ENCODE measurements at places on chromosomes 1 and 21.
A peak's percentile ranks its signal among the peaks of the same experiment; 100 is the strongest.

- no peaks in the 10 kb centered on the region for H3K27me3 ChIP-seq
- H3K27ac ChIP-seq = no peak overlapping the region
- H3K4me1 ChIP-seq = no peaks in the 10 kb centered on the region
- no peaks in the 10 kb centered on the region for H3K36me3 ChIP-seq
- no peak overlapping the region for H3K4me3 ChIP-seq
Measured at GRCh38 chr1:237091691-237092090, 49.7 kb downstream of the RYR2 start.

GRCh38 chr1:42784946-42785693 lies at the start of gene TMEM269:
TSS of gene TMEM269 (plus strand) at chr1:42784991. CDS start at chr1:42789894, 4,903 bp downstream.
- no peaks in the 10 kb centered on the region for H3K4me1 ChIP-seq
- no peak within 1 kb of the TSS for H3K27ac ChIP-seq
- peak within 1 kb of the TSS; percentile 47 for H3K4me3 ChIP-seq
- DNase-seq = peak; percentile 23
- H3K27me3 ChIP-seq = no peaks in the 10 kb centered on the region
- H3K36me3 ChIP-seq = no peaks in the 10 kb centered on the region

- no peaks in the 10 kb centered on the region for H3K4me1 ChIP-seq
- no peaks in the 10 kb centered on the region for H3K27me3 ChIP-seq
- H3K4me3 ChIP-seq = no peak overlapping the region
- no peaks in the 10 kb centered on the region for H3K36me3 ChIP-seq
- no peak for DNase-seq
Measured at GRCh38 chr1:175918364-175918801, 175.0 kb upstream of the TNR start.

GRCh38 chr1:218401998-218402785 lies 57.1 kb downstream of the TGFB2 start:
- peak; percentile 70 for DNase-seq
- no peak overlapping the region for H3K4me3 ChIP-seq
- H3K27me3 ChIP-seq = no peaks in the 10 kb centered on the region
- no peaks in the 10 kb centered on the region for H3K4me1 ChIP-seq
- peak overlapping the region; percentile 29 for H3K27ac ChIP-seq
- no peaks in the 10 kb centered on the region for H3K36me3 ChIP-seq

DNA sequence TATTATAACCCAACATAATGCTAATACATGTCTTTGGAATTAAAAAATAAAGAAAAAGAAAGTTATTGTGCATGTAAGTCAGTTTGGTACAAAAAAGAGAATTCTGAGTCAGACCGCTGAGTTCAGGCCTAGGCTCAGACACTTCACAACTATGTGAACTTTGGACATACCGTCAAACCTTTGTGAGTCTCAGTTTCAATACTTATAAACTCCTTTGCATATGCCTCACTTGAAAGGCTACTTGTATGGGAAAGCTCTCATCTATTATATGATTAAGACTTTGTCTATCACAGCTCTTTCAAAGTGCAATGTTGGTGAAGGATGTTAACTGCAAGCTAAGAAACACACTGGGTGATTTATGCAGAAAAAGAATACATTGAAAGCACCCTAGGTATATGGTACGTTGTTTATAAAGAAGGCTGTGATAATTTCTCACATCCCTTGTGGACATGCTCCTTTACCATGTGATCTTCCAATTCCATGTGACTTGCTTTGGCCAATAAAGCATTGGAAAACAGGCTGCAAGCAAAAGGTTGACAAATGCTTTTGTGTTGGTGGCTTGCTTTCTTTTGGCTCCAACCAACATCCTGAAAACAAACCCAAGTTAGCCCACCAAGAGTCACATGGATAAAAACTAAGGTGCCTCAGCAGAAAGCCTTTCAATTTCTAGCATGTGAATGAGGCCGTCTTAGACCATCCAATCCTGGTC lies 49.6 kb downstream of the INTS7 start:
- no peaks in the 10 kb centered on the region for H3K27me3 ChIP-seq
- no peak for DNase-seq
- H3K27ac ChIP-seq = no peak overlapping the region
- H3K36me3 ChIP-seq = peaks cover 2% of the 10 kb centered on the region

GRCh38 chr1:198253668-198254067 lies 96.9 kb downstream of the NEK7 start:
- no peaks in the 10 kb centered on the region for H3K36me3 ChIP-seq
- peaks cover 4% of the 10 kb centered on the region for H3K4me1 ChIP-seq
- H3K27ac ChIP-seq = no peak overlapping the region
- H3K4me3 ChIP-seq = no peak overlapping the region
- no peaks in the 10 kb centered on the region for H3K27me3 ChIP-seq

DNA sequence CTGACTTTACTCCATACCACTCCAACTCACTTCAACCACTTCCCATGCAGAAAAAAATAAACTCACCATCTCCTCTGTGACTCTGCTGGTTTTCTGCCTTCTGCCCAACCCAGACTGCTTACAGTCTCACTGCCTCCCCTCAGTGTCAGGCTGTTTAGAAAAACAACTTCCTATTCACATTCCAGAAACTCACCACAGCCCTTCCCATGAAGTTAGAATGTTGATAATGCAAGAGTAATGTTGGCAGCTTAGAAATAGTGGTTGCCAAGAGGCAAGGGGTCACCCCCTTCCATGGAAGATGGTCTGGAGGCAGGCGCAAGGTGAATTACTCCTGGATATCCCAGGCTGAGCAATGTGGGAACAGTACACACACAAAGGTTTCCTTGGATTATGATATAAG lies at the start of gene SELP:
Gene SELP (minus strand): TSS at position 119 of the 400 bp plus-strand sequence. CDS start 50 bp downstream, at position 69.
- H3K4me3 ChIP-seq = no peak within 1 kb of the TSS
- H3K27me3 ChIP-seq = no peaks in the 10 kb centered on the region
- H3K4me1 ChIP-seq = no peaks in the 10 kb centered on the region
- no peak within 1 kb of the TSS for H3K27ac ChIP-seq
- H3K36me3 ChIP-seq = no peaks in the 10 kb centered on the region

DNA sequence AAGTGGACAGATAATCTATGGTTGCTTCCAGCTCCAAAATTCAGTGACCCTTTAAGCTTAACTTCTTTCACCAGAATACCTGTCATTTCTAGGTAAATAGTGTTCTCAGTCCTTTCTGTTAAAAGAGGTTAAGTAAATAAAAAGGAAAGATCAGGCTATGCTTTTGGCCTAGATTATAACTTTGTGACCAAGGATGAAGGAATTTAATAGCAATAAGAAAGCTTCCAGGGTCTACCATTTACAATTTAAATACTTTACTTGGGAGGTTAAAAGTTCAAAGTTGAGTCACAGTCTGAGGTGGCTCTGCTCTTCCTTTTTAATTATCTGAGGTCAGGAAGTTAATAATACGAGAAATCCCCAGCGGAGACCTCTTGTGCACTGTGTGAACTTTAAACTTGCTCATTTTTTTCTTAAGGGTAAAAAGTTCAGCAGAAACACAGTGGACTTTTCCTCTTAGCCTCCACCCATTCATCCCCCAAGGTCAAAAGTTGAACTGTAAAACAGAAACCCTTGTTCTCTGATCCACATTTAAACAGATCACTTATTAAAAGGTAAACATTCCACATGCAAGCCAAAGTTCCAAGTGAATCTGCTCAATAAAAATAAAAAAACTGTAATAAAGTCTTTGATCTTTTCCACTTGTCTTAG lies 187.1 kb downstream of the NRIP1 start:
- H3K4me3 ChIP-seq = no peak overlapping the region
- H3K36me3 ChIP-seq = no peaks in the 10 kb centered on the region
- H3K4me1 ChIP-seq = no peaks in the 10 kb centered on the region
- peak; percentile 47 for DNase-seq

GRCh38 chr1:99691175-99691574 lies 45.3 kb downstream of the PALMD start:
- no peak for DNase-seq
- no peaks in the 10 kb centered on the region for H3K27me3 ChIP-seq
- H3K27ac ChIP-seq = no peak overlapping the region
- H3K4me1 ChIP-seq = no peaks in the 10 kb centered on the region

DNA sequence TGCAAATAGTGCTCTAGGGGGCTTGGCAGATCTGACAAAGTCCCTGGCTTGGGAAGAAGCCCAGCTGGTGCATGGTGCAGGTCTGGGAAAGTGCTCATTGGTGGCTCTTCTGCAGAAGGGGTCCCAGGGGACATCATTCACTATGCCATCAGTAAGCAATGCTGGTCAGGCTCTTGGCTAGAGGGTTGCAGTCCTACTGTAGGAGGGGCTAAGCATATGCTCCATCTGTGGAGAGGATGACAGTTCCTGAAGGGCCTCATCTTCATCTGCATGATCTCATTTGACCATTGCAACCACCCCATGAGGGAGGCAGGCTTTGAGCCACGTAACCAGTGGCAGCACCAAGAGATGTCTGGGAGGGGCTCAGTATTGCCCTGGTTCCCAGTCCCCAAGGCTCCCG lies 31.5 kb upstream of the VASH2 start:
- no peaks in the 10 kb centered on the region for H3K4me1 ChIP-seq
- H3K27ac ChIP-seq = no peak overlapping the region
- H3K27me3 ChIP-seq = peaks cover 14% of the 10 kb centered on the region
- H3K4me3 ChIP-seq = no peak overlapping the region

- no peak overlapping the region for H3K27ac ChIP-seq
- no peak for DNase-seq
- no peak overlapping the region for H3K4me3 ChIP-seq
- peaks cover 11% of the 10 kb centered on the region for H3K4me1 ChIP-seq
- no peaks in the 10 kb centered on the region for H3K27me3 ChIP-seq
Measured at GRCh38 chr1:41430582-41430981, 53.9 kb downstream of the EDN2 start.

GRCh38 chr1:22127731-22128130 lies 15.2 kb downstream of the WNT4 start:
- no peak overlapping the region for H3K4me3 ChIP-seq
- H3K27ac ChIP-seq = no peak overlapping the region
- no peak for DNase-seq
- peaks cover 8% of the 10 kb centered on the region for H3K4me1 ChIP-seq
- H3K27me3 ChIP-seq = no peaks in the 10 kb centered on the region

DNA sequence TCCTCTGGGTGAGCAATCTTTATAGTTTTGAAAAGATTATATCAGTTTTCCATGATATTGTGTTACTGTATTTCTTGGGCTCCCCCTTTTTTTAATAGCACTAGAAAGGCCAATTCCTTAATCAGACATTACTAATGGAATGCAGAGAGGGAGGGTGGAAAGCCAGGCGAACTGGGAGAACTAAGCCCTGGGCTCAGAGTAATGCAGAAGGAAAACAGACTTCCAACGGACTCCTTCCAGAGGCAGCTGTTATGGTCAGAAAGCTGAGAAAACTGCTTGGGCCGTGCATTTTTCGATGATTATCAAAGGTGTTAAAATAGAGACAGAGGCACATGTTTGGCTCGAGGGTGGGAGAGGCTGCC lies 206.3 kb downstream of the FOXD2 start:
- no peak overlapping the region for H3K27ac ChIP-seq
- H3K36me3 ChIP-seq = no peaks in the 10 kb centered on the region
- peaks cover 2% of the 10 kb centered on the region for H3K27me3 ChIP-seq
- no peak overlapping the region for H3K4me3 ChIP-seq
- DNase-seq = peak; percentile 27

GRCh38 chr1:86499987-86500593 lies 31.4 kb downstream of the CLCA1 start:
- H3K27ac ChIP-seq = no peak overlapping the region
- peak; percentile 48 for DNase-seq
- no peaks in the 10 kb centered on the region for H3K36me3 ChIP-seq
- H3K4me1 ChIP-seq = no peaks in the 10 kb centered on the region
- H3K27me3 ChIP-seq = peaks cover 2% of the 10 kb centered on the region

DNA sequence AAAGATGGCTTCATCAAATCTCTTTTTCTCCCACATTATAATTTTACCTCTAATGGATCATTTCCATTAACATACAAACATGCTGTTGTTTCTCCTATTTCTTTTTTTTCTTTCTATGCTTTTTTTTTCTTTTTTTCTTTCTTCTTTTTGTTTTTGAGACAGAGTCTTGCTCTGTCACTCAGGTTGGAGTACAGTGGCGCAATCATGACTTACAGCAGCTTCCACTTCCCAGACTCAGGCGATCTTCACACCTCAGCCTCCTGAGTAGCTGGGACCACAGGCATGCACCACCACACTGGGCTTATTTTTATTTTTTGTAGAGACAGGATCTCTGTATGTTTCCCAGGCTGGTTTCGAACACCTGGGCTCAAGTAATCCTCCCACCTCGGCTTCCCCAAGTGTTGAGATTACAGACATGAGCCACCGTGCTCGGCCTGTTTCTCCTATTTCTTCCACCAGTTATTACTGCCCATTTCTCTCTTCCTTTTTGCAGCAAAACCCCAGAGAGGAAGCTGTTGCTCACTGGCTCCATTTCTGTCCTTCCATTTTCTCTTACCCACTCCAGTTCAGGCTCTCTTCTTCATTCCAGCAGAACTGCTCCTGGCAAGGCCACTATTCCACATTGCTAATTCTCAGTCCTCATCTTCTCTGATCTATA lies 32.1 kb upstream of the OPRD1 start:
- H3K36me3 ChIP-seq = no peaks in the 10 kb centered on the region
- no peak overlapping the region for H3K27ac ChIP-seq
- H3K4me3 ChIP-seq = no peak overlapping the region
- H3K4me1 ChIP-seq = no peaks in the 10 kb centered on the region

DNA sequence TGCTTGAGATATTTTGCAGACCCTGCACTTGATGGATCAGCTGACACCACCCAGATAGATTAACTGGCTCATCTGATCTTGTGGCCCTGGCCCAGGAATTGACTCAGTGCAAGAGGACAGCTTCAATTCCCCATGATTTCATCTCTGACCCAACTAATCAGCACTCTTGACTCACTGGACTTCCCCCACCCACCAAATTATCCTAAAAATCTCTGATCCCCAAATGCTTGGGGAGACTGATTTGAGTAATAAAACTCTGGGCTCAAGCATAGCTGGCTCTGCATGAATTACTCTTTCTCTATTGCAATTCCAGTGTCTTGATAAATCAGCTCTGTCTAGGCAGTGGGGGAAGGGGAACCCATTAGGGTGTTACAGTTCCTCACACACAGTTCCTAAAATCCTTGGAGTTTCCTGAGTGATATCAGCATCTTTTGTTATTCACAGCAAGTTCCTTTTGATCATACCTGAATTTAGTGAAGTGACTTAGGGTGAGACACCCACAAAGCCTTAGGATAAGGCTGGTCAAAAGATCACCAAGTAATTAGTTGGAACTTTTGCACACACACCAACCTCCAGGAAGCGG lies 104.2 kb downstream of the COP1 start:
- no peaks in the 10 kb centered on the region for H3K4me1 ChIP-seq
- no peak overlapping the region for H3K27ac ChIP-seq
- peaks cover 4% of the 10 kb centered on the region for H3K36me3 ChIP-seq
- H3K4me3 ChIP-seq = no peak overlapping the region

GRCh38 chr1:185420588-185421081 lies 103.6 kb upstream of the IVNS1ABP start:
- DNase-seq = no peak
- peaks cover 4% of the 10 kb centered on the region for H3K27me3 ChIP-seq
- H3K4me3 ChIP-seq = no peak overlapping the region
- no peaks in the 10 kb centered on the region for H3K36me3 ChIP-seq
- no peak overlapping the region for H3K27ac ChIP-seq
- H3K4me1 ChIP-seq = no peaks in the 10 kb centered on the region

DNA sequence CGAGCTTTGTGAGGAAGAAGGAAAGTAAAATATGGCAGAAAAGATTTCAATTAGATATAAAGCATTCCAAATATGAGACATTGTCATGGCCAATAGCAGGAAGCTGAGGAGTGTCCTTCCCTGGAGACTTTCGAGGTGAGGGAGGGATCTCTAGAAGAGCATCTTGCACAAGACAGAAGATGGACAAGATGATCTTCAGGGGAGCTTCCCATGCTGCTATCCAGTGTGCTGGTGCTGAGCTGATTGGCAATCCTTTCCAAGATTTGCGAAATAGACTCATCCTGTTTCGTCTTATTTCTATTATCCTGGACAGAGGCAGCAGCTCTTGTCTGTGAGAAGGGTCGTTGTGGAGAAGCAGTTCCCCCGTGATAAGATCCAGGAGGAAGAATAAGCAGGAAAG lies 342.0 kb upstream of the CAMK1G start:
- no peak overlapping the region for H3K27ac ChIP-seq
- no peak overlapping the region for H3K4me3 ChIP-seq
- no peaks in the 10 kb centered on the region for H3K36me3 ChIP-seq
- no peaks in the 10 kb centered on the region for H3K4me1 ChIP-seq
- DNase-seq = no peak
